SHP77 (cell line): ENCODE measurements at places on chromosomes 4 and X.

DNA sequence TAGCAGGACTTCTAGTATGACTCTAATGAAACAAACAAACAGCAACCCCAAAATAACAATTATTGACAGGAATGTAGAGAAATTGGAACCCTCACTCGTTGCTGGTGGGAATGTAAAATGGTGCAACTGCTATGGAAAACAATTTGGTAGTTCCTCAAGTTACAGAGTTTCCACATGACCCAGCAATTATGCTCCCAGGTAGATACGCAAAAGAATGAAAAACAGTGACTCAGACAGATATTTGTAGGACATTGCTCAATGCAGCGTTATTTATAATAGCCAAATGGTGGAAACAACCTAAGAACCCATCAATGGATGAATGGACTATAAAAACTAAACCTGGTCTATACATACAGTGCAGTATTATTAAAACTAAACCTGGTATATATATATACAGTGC, 646.1 kb upstream of the FRG1 start:
- DNase-seq: no peak

- no peak for DNase-seq
Measured at GRCh38 chr4:100843910-100844309, 326.1 kb upstream of the EMCN start.

- no peak for DNase-seq
Measured at GRCh38 chr4:159374749-159375530, 272.1 kb downstream of the RAPGEF2 start.

DNA sequence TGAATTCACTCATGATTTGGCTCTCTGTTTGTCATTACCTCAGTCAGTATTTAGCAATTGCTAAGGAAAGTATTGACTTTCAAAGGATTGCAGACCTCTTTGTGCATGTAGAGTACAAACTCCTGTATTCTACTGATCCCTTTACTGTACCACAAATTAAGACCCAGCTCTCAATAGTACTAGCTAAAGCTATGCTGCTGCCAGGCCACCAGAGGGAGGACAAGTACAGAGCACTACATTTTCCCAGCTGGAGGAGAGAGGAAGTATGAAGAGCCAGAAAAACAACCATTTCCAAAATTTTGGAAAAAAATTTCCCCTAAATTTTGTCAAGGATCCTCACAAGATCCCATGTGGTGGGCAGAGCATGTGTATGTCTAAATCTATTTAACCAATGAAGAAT, 175.0 kb upstream of the MTMR8 start:
- no peak for DNase-seq

GRCh38 chr4:77579406-77580076, 26.1 kb upstream of the CXCL13 start:
- DNase-seq: no peak

- DNase-seq: no peak
Measured at GRCh38 chr4:8340781-8341241, 71.3 kb downstream of the HTRA3 start.

- no peak for DNase-seq
Measured at GRCh38 chrX:3250966-3251365, 95.5 kb downstream of the MXRA5 start.

GRCh38 chr4:48931459-48931858, 24.9 kb upstream of the OCIAD2 start:
- no peak for DNase-seq

DNA sequence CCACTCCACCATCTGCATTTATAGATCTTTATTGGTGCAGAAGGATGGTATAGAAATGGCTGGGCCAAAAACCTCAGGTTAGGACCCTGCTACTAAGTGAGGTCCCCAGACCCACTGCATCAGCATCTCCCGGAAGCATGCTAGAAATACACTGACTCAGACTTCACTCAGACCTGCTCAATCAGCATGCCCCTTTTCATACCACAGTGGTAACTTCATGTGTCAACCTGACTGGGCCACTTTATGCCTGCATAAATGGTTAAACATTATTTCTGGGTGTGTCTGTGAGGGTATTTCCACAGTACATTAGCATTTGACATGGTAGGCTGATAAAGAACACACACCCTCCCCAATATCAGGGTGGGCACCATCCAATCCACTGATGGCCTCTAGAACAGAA, 118.6 kb upstream of the VCX3B start:
- DNase-seq: no peak

- DNase-seq: no peak
Measured at GRCh38 chrX:133610056-133610455, 194.8 kb upstream of the GPC4 start.

GRCh38 chrX:150856785-150857184, 41.7 kb downstream of the CD99L2 start:
- DNase-seq: no peak

GRCh38 chr4:106351016-106351415, 17.6 kb downstream of the GIMD1 start:
- DNase-seq: no peak

- no peak for DNase-seq
Measured at GRCh38 chr4:139986689-139987501, 167.1 kb downstream of the MAML3 start.

- no peak for DNase-seq
Measured at GRCh38 chrX:53717205-53717604, 30.7 kb upstream of the HUWE1 start.

DNA sequence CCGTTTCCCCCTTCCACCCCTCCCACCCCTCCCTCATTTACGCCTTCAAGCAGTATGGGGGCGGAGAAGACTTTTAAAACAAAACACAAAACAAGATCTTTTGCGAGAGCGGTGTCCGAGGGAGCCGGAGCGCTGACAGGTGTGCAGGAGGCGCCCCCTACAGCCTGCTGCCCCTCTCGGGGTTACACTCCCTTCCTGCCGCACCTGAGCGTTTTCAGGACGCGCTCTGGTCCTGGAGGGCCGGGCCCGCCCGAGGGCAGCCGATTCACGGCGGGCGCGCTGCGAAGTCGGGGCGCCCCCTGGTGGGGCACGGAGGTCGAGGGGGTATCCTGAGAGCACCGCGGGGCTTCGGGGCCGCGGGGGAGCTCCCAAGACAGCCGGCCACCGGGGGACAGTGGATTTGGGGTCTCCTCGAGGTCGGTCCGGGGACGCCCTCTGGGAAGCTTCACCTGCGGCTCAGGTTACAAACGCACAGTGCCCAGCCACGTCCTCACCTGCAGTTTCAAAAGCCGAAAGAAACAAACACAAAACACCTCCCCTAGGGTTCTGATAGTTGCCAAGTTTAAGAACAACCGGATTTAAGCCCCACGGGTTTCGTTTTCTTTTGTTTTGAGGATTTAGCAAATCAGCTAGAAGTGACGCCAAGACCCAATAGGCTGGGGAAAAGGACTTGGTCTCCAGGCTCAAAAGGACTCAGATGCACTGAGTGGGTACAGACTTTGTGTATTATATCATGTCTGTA, 8.0 kb upstream of the NEUROG2 start:
- DNase-seq: peak; percentile 22

DNA sequence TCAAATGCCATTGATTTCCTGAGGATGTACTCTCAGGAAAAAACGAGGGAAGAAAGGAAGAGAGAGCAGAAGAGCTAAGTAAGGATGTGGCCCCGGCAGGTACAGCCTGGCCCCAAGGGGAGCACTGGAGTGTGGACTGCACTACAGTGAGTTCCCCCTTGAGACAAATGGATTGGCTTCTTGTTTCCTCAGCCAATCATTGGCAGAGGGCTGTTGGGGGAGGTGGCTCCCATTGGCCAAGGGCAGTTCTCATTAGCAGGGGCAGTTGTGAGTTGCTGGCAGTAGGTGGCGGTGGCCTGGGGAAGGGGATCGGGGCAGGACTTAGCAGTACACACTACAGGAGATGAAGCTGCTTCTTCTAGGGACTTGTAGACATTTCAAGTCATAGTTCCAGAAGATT, 24.1 kb upstream of the OCIAD2 start:
- no peak for DNase-seq

DNA sequence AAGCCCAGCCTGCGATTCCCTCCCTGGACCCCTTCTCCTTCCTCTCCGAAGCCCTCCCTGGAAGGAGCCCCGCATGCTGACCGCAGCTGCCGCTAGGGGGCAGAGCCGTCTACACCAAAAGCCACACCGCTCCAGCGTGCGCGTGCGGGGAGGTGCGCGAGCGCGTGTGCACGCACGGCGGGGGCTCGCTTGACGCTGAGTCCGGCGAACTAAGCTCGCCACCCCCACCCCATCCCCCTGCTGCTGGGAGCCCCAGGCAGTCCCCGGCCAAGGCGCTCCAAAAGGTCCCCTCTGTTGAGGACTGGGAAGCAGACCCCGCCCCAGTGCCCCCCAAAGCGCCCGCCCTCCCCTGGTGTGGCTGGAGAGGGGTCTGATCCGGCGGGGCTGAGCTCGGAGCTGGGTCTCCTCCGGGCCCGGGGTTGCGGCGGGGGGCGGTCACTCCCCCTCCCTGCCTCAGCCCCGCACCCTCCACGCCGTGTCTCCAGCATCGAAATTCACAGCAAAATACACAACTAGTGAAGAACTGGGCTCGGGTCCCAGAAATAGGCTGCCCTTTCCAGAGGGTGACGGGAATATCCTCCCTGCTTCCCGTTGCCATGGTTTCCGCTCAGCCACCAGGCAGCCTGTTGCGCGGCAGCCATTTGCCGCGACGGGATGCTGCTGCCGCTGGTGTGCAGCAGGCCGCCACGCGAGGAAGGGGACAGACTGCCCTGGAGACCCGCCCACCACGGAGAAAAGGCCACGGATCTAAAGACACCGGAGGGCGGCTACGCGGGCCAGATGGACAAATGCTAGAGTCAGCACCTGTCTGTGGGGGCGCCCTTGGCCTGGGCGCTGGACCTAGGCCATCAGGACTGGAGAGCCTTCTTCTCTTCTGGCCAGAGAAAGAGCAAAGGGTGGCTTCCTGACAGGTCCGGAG, 11.2 kb upstream of the CCNQ start:
- DNase-seq: peak; percentile 24

DNA sequence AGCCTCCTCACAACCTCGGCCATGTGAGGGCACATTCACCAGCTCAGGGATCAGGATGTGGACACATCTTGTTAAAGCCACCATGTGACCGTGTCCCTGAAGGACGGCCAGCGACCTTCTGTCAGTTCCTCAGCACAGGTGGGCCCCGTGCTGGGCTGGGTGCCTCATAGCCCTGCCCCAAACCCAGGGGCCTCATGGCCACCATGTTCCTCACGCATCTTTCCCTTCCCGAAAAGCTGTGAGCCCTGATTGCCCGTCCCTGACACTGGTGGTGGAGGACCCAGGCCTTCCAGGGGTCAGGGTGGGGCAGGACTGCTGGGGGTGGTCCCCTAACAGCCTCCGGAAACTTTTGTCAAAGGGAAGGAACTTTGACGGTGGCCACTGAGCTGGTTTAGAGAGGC, 60.1 kb upstream of the ADRA2C start:
- no peak for DNase-seq

DNA sequence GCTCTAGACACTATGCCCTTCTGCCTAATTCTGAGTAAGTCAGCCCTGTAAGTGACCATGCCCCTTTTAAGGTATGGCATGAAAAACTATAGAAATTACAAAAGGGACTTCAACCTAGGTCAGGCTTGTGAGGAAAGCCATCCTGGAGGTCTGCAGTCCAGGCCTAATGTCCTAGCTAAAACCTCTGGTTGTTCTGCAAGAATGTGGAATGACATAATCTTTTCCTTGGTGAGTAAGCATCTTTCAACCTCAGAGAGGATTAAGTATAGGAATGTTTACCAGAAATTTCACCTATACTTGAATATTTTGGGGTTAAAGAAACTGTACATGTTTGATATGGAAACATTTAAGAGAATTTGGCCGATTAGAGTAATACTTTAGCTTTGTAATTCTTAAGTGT, 23.8 kb upstream of the HPSE start:
- DNase-seq: no peak

GRCh38 chrX:125387945-125388344, 68.3 kb downstream of the TEX13C start:
- DNase-seq: no peak

DNA sequence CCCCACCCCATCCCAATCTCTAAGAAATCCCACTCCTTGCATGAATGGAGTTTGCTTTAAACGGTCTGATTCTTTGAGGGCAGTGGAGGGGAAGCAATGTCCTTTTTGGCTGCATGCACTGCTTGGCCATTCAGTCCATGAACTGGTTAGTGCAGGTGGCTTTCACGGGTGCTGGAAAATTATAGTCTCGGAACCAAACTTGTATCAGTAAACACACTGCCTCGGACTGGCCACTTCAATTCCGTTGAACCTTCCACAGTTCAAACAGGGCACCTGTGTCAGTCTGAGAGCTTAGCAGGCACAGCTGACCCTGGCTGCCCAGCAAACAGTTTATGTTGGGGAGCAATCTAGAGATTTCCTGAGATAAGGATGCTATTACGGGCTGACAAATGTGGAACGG, 255.6 kb downstream of the DHX15 start:
- DNase-seq: no peak

GRCh38 chr4:168152837-168153500, 60.6 kb downstream of the ANXA10 start:
- no peak for DNase-seq

- peak; percentile 4 for DNase-seq
Measured at GRCh38 chr4:7721984-7722551, 217.6 kb downstream of the AFAP1 start.

DNA sequence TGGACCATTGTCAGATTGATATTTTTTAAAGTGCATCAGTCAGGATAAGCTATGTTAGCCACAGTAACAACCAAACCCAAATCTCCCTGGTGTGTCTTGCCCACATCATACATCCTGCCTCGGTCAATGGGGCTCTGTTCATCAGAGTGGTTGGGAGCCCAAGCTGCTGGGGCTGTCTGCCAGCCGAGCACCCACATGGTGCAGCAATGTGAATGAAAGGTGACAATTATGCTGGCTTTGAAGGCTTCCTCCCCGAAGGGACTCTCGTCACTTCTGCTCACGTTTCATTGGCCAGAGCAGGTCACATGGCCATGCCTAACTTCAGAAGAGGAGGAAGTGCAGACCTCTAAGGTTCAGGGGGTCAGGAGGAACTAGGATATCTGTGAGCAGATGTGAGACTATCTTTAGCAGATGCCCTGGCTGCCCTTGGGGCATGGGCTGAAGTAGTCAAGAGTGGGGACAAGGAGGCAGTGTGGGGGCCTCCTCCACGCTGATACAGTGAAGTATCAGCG, 1.3 kb upstream of the JAKMIP1 start:
- DNase-seq: peak; percentile 48

DNA sequence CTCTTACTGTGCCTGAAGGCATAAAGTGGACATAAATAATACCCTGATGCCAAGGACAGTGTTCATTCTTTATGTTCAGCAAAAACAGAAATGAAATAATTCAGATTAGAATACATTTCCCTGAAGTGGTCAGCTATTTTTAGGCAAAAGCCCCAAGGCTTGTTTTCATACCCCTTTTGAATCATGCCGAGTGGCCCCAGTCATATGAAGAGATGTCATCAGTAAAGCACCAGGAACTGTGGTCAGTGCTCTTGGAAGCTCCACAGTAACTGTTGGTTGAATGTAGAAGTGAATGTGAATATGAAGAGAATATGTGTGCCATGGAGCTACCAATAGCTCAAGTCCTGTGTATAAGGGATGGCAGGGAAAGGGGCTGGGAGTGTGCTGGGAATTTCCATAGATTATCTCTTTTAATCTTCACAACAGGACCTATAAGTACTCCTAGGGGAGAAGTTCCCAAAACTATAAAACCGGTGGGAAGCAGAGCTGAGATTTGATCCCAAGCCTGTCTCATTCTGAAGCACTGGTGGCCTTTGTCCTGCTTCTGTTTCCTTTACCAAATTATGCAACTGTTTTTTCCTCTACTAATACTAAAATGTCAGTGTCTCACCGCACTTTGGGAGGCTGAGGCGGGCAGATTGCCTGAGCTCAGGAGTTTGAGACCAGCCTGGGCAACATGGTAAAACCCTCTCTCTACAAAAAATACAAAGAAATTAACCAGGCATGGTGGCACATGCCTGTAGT, 52.6 kb downstream of the FNIP2 start:
- no peak for DNase-seq

- no peak for DNase-seq
Measured at GRCh38 chr4:107666134-107666533, 53.9 kb downstream of the PAPSS1 start.
